ENCODE measurements at places on chromosomes 1 and 21.

DNA sequence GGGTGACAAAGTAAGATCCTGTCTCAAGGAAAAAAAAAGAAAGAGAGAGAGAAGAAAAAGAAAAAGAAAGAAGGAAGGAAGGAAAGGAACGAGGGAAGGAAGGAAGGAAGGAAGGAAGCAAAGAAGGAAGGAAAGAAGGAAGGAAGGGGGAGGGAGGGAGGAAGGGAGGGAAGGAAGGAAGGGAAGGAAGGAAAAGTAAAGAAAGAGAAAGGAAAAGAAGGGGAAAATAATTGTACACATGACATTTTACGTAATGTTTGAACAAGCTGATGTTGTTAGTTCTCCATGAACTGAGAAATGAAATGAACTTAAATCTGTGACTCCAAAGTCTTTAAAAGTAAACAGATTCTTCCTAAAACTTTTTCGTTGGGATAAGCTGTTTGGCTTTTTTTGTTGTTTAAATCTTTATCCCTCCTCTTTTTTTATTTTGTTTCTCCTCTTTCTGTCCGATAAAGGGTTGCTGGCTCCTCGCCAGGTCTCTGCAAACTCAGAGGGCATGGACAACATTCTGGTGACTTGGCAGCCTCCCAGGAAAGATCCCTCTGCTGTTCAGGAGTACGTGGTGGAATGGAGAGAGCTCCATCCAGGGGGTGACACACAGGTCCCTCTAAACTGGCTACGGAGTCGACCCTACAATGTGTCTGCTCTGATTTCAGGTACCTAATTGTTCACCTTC is 59.8 kb downstream of the IL12RB2 start:
- DNase-seq: no peak

- no peak for DNase-seq
These were observed 66.2 kb upstream of the RNPC3 start for GRCh38 chr1:103459346-103459745.

GRCh38 chr21:41678924-41679318 is 87.9 kb downstream of the RIPK4 start:
- peak; percentile 94 for DNase-seq

DNA sequence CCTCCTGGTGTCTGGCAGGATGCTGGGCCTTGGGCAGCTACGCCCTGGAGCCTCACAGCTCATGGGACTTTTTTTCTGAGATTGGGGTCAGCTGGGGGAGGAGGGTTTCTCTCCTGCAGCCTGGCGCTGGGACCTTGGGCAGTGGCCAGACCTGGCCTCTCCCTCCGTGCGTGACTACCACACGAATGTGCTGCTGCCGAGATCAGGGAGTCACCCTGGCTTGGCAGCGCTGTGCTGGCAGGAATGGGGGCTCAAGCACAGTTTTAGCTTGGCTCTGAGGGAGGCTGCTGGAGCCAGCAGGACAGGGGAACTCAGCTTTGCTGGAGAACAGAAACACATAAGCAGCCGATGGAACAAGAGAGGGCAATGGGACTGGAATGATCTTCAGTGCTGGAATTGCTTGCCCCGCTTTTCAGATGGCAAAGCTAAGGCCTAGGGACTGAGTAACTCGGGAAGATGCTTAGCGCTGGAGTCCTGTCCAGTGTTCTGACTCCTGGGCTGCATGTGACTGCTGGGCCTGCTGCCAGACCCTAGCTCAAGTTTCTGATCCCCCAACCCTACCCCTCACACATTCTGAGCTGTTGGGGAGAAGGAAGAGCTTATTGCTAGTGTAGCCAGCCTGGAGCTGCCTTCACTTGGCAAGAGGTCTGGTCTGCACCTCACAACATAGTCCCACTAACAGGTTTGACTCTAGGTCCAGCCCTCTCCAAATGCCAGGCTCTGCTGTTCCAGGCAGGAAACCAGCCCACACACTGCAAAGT is 69.9 kb downstream of the NAV1 start:
- no peak for DNase-seq

DNA sequence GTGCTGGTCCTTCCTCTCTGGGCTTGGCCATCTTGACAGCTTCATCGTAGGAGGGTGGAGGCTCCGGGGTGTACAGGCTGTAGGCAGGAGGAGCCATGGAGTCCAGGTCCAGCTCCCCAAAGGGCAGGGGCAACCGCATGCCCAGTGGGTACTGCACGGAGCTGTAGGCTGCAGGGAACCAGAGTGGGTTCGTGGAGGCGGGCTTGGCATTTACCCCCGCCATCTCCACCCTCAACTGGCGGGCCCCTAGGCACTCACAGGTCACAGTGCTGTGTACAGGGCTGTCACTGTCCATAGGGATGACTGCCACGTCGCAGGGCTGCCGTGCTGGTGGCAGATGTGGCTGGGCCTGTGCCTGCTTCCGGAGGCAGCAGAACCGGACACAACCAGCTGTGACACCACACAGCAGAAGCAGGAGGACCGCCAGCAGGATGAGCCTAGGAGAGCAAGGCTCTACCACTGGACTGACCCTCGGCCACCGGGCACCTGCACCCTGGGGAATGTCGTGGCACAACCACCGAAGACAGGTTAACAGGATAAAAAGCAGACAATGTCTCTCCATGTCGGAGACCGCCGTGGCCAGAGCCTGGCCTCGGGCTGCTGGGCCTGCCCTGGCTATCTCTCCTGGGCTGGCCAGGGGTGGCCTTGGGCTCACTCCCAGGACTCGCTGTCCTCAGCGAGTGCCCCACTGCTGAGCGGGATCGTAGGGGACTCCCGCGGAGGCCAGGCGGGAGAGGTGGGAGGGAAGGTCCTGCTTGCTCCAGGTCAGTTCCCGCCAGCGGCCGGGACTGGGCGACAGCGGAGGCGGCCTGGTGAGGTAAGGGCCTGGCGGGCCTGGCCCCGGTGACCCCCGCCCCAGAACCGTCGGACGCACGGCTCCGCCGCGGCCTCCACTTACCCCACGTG is 831 bp downstream of the TMEM52 start:
- no peak for DNase-seq

DNA sequence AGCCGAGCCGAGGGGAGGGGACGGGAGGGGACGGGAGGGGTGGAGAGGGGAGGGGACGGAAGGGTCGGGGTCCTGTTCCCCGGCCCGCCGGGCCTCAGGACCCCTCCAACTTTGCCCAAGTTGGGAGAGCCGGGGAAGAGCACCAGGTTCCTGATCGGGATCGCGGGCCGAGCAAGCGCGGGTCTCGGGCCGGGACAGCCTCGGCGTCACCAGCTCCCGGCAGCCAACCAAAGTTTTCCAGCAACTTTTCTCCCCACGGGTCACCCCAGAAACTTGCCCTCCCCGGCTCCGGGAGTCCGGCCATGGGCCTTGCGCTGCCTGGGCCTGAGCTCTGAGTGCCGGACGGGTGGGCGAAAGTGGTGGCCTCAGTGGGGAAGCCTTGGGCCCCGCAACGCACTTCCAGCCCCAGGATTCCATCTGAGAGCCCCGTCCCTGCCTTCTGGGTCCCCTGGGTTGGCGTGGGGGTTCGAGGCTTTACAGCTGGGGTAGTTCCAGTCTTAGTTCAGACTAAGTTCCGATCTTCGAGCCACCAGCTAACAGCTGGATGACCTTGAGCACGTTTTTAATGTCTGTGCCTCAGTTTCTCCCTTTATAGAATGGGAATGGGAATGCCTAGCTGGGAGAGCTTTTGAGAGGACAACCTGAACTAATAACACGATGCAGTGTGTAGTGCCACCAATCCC is 458 bp downstream of the ZC3H12A start:
- no peak for DNase-seq

DNA sequence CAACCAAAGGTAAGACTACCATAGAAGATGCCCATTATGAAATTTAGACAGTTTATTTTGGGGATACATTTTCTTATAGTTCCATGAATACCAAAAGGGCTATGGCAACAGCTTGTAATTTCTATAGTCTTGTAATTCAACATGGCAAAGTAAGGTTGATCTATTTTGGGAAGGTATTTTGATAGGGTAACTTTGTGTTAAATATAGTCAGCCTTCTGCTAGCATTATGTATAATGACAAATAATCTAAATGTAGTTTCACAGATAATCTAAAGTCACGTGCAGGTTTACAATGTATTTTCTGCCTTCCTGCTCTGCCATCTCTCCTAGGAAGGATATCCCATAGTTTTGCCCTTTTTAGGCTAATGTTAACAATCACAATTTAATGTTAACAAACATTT is 85.9 kb upstream of the DPH5 start:
- DNase-seq: no peak

DNA sequence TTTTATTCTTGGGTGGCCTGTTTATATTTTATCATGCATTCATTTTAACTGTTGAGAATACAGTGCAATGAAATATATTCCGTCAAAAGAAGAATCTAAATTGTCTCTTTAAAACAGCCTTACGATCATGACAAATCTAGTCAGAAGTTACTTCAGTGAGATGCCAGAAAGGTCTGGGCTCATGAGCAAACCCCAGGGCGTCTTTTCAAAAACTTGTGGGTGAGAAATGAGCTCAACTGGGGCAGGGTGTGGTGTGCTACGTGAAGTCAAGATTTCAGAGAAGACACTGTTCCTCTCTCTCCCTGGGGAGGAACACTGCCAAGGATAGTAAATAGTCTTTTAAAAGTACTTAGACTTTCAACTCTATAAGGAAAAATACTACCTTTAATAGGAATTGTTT is 13.4 kb upstream of the UAP1 start:
- DNase-seq: no peak

DNA sequence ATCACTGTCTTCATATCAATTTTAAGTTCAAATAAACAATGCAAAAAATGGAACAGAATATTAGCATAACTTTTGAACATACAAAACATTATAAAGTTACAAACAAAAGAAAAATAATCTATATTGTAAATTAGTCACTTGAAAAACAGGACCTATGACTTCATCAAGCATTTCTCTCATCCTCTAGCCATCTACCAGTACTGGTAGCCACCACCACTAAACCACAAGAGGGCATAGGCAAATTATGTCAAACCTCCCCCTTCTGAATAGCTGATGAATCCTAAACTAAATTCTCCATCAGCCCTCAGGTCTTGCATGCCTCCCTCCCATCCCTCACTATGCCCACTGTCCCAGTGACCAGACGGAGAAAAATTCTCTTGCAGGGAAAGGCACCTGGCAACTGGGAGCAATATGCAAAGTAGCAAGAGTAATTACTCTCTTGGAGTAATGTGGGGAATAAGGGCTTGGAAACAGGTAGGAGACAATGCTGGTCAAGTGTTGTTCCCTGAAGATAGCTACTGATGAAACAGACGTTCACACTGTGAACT is 37.1 kb downstream of the SSX2IP start:
- DNase-seq: peak; percentile 7

GRCh38 chr1:25771221-25772114 is 28.5 kb upstream of the SELENON start:
- DNase-seq: peak; percentile 87

DNA sequence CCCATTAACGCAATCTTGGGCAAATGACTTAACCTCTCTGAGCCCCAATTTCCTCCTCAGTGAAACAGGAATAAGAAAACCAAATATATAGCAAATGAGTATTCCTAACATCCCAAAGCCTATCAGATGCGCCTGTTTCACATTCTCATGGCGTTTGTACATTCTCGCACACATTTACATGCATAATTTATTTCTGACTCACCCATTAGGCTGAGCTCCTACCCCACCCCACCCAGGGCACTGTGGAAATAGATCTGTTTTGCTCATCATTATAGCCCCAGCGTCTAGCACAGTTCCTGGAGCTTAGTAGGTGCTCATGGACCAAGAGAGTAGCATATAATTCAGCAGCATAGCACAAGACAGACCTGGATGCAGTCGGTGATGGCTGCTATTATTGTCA is 146.1 kb upstream of the VANGL1 start:
- DNase-seq: no peak

GRCh38 chr1:222940095-222940494 is 125.3 kb downstream of the DISP1 start:
- DNase-seq: no peak

DNA sequence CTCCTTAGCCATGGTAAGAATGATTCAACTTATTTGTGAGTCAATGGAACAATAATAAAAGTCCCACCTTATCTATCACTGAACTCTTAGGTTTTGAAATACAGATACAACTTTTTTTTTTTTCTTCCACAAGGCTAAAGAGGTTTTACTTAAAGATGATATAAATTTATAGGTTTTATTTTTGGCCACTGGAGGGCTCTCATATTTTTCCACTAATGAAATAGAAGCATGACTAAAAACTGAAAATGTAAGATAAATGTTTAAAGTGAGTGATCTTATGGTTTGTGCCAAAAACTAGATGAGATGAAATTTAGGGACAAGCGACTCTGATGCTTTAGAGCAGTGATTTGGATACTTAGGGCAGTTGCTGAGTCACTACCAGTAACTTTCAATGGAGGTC is 499.0 kb downstream of the NUF2 start:
- no peak for DNase-seq

GRCh38 chr1:211722277-211723175 is 47.1 kb upstream of the NEK2 start:
- DNase-seq: no peak

DNA sequence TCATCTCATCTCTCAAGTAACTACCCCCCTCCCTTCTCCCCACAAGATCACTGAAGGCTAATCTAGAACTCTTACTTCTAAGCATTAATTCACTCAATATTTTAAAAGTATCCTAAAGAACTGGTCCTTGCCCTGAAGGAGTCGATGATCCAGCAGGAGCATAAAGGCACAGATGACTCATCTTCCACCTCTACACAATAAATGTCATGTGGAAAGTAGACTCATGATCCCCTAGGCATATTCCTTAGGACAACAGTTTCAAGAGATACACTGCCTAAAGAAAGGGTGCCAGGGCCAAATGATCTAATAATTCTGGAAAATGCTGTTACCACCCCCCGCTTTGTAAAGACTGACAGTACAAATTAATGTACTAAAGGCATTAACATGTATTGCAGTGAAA is 85.8 kb upstream of the DIRAS3 start:
- no peak for DNase-seq

DNA sequence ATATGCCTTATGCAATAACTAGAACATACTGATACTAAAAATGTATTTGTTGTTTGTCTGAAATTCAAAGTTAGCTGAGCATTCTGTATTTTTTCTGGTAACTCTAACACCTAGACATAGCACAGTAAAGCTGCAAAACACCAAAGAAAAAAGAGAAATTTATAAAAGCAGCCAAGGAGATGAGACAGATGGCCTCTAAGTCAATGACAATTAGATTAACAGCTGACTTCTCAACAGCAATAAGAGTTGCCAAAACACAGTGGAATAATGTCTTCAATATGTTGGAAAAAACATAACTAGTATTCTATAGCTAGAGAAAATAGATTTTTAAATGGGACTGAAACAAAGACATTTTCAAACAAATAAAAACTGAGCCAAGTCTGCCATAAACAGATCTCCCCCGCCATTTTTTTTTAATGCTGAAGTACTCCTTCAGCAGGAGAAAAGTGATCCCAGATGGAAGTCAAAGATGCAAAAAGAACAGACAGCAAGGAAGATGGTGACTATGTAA is 81.3 kb downstream of the SYF2 start:
- no peak for DNase-seq
